T-helper 2 cell treated with Interferon-gamma antibody and Interleukin-4, amounts not matched to agents 5 μg/mL and 100 μg/mL, for 36 hours (primary cell): ENCODE measurements at places on chromosomes 1 and 21.

DNA sequence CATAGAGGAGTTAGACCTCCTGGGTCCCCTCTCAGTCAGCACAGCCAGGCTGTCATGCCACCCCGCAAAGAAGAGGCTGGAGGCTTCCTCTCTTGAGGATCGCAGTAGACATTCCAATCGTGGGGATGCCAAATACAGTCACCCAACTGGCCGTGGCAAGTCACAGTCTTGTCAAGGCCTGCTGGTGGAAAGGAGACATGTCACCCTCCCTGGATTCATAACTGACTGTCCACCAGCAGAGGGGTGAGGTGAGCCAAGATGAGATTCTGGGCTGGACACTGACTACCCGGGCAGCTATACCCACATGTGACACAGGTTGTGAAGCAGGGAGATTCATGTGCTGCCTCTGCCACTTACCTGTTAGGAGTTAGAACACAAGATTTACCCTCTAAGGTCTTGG lies 123.5 kb upstream of the NGF start:
- DNase-seq = no peak

- DNase-seq = no peak
These were observed at the start of gene S100A16 for GRCh38 chr1:153612755-153613331. Gene S100A16 (minus strand): TSS chr1:153613137. CDS start chr1:153608151, 4,986 bp downstream.

- no peak for DNase-seq
These were observed 6.7 kb upstream of the PADI6 start for GRCh38 chr1:17365293-17365692.

GRCh38 chr1:30823627-30823968 lies 66.0 kb upstream of the LAPTM5 start:
- no peak for DNase-seq

GRCh38 chr1:42783092-42783491 lies 1.7 kb upstream of the TMEM269 start:
- no peak for DNase-seq

- no peak for DNase-seq
These were observed at the start of gene AKT3 for GRCh38 chr1:243850202-243850451. Gene AKT3 (minus strand): TSS chr1:243850243. CDS start chr1:243843170, 7,073 bp downstream.

DNA sequence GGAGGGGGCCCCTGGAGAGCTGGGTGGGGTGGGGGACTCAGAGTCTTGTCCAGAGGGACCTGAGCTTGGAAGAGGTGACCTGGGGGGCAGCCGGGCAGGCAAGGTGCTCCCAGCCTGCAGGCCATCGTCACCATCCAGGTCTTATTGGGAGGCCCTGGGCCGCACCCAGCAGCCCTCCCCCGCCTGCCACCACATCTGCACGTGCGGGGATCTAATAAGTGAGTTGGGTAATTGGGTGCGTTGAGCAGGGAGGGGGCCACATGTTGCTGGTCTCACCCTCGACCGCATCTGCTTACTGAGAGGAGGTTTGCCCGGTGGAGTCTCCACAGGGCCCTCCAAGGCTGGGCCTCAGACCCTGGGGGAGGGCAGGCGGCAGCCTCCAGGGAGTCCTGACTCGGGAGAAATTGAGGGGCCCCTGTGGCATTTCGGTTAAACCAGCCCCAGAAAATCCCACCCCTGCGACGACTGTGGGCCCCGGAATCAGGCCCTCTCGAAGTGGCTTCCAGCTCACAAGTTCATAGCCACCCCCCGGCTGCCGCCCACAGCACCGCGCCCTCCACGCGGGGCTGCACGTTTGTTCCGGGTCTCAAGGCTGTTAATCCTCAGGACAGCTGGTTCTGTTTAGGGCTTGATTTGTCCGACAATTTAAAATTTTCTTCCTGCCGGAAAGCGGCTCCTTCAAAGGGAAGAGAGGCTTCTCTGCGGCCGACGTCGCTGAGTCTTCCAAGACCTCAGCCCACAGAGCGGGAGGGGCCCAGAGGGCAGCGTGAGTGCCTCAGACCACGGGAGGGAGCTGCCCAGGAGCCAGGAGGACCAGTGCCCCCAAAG lies 14.7 kb upstream of the COL6A2 start:
- DNase-seq = no peak

DNA sequence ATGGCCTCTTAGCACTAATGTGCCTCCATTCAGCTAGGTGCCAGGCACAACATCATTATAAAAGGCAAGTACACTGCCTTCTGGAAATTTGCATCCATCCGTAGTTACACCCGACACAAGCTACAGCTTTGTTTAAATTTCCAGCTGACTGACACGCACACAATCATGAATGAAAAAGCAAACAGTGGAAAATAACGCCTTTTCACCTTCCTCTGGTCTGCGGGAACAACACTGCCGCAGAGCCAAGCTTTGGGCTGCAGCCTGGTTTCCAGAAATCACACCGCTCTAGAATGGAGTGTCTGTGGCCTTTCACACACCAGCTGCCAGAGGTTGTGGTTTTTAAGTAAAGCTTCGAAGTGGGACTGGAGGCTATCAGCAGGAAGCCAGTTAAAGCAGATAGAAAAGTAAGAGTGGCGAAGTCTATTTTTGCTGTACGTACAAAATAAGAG lies 142.8 kb upstream of the COA6 start:
- peak; percentile 18 for DNase-seq

DNA sequence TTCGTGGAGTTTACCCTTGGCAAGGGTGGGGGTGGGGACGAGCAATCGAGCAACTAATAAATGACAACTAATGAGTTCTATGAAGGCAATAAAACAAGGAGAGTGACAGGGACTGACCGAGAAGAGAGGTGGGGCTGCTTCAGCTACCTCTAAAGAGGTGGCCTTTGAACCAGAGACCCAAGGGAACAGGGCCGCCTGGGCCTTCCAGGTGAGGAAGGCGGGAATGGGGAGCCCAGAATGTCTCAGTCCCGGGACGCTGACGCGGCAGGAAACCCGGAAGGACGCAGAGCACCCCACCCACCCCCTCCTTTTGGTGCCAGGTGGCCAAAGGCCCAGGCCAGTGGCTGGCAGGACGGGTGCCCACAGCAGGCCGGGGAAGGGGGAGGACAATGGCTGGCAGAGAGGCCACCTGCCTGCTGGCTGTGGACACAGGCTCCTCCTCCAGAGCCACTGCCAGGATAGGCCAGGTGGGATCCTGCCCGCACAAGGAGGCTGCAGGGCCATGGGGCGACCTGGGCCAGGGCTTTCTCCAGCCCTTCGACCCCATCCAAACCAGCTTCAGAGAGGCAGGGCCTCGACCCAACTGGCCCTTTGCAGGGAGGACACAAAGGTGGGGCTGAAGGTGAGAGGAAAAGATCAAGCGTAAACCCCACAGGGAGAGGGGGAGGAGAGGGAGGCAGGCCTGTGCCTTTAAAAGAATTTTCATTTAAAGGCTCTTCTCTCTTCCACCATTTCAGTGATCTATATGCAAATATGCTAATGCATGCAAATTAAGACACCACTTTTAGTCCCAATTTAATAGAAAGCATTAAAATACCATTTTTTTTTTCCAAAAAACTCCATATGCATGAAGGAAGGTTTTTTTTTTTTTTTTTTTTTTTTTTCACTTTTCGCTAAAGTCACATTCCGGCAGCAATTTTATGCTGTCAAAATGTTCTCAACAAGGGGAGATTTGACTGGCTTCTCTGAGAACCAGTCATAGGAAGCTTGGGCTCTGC lies 58.1 kb downstream of the CASZ1 start:
- DNase-seq = no peak
